ENCODE measurements at places on chromosomes 11 and 22.

GRCh38 chr11:72802822-72803221 is 9.0 kb upstream of the STARD10 start:
- no peak for DNase-seq

DNA sequence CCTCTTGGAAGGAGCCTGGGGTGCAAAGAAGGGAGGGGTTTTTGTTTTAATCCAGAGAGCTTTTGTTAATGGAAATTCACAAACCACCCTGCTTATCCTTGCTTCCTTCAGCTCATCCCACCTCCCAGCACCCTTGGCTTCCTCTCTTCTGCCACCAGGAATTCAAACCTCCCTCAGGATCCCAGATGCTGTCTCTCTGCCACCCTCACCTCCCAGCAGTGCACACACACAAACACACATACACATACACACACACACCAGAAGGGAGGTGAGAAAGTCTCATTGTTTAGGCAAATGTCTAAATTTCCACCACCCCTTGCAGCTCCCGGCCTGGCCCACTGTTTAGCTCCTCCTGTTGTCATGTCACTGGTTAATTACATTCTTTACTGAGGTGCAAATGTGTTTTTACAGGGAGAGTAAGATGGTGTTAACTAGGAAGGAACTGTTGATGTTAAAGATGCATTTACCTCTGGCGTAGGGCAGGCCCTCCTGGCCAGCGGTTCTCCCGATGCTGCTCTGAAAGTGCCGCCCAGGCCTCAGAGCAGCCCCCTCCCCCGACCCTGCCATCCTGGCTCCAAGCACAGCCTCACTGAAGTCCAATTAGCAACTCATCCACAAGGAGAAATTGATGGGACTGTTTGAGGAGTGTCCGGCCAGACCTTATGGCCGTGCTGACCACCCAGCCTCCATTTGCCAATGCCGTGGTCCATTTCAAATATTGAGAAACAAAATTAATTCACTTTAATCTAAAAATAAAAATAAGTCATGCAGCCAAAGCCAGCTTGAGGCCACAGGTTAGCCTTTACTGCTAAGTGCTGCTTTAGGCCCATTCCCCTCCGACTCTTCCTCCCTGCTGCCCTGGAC is 165.4 kb downstream of the FEZ1 start:
- no peak for DNase-seq

- no peak for DNase-seq
These were observed 9.9 kb downstream of the ADAMTS15 start for GRCh38 chr11:130458410-130458729.

GRCh38 chr11:22690871-22691270 is 24.5 kb downstream of the GAS2 start:
- DNase-seq: no peak

DNA sequence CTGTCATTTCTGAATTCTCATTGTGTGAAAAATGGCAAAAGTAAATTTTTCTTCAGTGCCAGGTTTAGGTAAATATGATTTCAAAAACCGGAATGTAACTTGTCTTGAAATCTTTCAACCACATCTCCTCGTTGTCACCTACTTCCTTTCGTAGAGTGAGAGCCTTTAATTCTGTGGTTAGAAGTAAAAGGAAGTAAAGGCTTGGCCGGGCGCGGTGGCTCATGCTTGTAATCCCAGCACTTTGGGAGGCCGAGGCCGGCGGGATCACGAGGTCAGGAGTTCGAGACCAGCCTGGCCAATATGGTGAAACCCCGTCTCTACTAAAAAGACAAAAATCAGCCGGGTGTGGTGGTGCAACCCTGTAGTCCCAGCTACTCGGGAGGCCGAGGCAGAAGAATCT is 29.8 kb downstream of the SGSM3 start:
- DNase-seq: no peak

GRCh38 chr11:64592656-64593055 is 1.6 kb downstream of the SLC22A12 start:
- no peak for DNase-seq

- no peak for DNase-seq
These were observed 74.4 kb downstream of the MS4A13 start for GRCh38 chr11:60589611-60590010.

DNA sequence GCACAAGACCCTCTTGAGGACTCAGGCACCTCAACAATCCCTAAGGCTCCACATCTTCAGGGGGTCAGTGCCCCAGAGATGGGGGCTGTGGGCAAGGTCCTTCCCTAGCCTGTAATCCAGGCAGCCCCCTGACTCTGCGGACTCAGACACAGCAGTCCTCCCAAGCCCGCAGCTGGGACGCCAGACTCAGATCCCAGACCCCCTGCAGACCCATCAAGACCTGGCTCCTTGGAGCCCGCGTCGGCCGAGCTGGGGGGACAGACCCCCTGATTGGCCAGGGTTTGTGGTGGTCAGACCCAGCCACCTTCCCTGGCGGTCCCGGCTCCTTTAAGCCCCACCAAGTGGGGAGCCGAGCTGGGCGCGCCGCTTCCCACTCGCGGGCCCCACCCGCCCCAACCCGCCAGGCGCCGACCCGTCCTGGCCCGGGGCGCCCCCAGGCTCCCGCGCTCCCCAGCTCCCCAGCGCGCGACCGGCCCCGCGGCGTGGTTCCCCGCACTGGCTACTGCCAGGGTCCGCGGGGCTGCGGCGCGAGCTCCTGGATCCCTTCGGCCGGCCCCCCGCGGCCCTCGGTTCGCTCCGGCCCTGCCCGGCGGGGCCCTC is 458 bp downstream of the OSBPL5 start:
- no peak for DNase-seq

DNA sequence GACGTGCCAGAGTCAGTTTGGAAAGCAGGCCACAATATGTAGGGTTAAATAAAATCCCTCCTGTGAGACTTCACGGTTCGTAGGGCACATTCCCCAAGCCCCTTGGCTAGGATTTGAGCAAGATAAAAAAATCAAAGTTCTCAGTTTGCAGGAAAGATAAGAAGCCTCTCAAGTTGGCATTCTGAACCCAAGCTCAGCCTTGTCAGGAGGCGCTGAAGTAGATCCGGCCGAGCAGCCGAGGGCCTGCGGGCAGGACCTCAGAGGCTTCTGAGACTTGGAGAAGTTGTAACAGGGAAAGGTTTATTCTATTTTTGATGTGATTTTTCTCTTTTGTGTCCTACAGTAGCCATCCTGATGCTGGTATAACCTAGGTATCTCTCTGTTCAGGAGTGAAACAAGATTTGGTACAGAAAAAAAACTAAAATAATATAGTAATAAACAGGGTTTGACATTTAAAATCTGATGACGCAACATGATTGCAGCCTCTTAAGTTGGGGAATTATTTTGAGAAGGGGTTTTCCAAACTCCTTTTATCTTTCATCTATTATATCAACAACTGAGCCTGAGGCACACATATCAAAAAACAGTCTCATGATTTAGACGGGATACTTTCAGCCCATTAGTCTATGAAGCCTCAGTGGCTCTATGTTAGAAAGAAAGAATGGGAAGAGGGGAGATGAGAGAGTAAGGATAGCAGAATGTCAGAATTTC is 10.1 kb downstream of the PATE2 start:
- no peak for DNase-seq

All from kidney epithelial cell (primary cell).